ENCODE measurements at places on chromosomes 3 and 15.

GRCh38 chr3:132262305-132262704 lies 54.9 kb upstream of the ACP3 start:
- no peak for DNase-seq

GRCh38 chr15:80217327-80217900 lies 34.6 kb downstream of the CTXND1 start:
- no peak for DNase-seq

DNA sequence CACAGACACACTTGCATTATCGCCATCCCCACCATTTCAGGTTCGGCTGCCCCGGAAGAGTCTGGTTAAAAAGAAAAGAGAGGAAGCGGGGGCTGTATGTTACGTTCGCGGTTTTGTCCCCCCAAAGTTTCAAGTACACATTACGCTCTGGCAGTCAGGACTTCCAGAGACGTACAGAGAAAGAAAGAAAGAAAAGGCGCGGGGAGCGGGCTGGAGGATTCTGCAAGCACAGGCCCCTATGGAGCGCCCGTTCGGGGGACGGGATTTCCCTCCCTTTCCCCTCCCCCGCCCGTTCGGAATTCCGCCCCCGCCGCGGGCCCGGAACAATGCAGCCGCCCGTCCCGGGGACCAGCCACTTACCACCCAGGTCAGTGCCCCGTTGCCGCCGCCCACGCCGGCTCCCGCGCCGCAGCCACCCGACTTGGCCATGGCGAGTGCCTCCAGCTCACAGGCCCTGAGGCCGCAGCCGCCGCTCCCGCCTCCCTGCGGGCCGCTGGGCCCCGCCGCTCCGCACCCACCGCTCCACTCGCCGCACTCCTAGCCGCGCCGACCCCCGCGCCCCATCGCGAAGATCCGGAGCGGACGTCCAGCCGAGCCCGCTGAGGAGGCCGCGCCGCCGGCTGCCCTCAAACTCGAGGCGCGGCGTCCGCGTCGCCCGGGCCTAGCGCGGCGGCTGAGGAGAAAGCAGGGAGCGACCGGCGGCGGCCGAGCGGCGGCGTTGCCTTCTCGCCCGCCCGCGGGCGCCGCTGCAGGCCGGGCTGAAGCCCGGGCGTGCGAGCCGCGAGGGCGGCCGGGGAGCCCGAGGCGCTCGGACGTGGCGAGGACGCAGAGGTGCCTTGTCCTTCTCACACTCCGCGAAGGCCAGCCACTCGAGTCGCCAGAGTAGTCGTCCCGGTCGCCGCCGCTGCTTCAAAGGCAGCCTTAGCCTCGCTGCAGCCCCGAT lies 567 bp downstream of the TOP2B start:
- DNase-seq: peak; percentile 75

DNA sequence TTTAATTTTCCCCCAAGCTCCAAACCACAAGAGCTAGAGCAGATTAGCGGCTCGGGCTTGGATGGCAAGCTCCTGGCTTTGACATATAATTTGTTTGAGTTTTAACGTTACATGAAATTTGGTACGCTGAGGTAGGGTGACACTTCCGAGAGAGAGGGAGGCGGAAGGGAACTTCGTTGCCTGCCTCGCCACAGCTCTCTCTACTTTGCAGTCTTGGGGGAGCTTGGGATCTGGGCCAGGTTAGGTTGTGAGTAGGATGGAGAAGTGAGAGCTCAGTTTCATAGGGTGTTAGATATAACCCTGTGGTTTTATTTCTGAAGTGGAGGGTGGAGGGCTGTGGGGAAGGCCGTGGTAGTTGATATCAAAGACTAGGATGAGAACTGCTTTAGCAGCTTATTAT lies 39.7 kb downstream of the LRTM1 start:
- no peak for DNase-seq

- DNase-seq: no peak
Observed at GRCh38 chr3:13785351-13785750, 94.5 kb downstream of the WNT7A start.

DNA sequence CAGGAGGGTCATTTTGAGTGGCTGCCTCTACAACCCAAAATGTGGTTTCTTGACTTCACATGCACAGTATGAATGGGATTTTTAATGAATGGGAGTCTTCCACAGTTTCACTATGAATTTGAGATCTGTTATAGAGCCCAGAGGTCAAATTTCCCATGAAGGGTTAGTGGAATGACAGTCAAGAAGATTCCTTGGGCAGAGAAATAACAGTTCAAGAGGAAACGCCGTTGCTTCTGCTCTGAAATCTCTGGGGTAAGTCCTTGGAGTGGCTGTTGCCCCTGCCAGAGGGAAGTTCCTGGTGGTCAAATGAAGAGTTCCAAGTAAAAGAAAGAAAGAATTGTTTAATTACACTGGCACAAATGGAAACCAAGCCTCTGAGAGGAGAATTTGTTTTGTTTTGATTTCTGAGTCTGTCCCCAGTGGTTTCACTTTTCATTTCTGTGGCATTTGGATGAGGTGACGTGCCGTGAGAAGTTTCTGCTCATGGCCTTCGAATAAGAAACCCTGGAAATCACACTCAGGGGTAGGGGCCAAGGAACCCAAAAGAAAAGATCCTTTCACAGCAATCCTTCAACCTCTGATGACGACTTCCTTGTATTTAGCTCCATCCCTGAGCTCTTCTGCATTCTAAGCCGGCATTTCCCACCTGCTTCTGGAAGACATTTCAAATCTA lies 77.5 kb upstream of the IL12A start:
- no peak for DNase-seq

DNA sequence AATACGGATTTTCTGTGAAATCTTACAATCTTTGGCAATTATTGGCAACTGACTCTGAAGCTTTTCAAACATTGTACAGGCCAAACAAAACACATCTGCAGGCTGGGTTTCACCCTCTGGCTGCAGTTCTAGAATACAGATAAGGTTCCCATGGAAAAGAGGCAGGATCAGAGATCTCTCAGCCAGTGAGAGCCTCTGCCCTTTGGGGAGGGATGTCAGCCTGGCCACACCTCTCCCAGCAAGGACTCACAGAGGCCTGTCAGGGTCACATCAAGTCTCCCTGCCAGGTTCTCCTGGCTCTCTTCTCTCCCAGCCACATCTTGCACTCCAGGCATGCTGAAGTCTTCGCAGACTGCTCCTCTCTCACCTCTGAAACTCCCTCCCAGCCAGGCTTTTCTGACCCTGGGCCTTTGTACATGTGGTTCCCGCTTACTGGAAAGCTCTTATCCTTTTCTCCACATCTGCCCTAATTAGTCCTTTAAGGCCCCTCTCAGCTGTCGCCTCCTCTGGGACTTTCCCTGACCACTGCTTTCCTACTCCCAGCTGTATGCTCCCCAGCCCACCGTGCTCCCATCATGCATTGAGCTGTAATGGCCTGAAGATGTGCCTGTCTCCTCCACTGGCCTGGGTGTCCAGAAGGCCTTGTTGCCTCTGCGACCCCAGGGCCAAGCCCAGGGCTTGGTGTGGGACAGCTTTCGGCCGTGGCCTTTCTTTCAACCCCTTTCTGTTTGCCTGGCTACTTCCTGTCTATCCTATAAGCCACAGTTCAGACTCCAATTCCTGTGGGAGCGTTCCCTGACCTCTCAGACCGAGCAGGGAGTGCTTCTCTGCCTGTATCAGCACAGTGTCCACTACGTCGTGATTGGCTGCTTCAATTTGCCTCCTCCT lies 4.3 kb downstream of the RBP1 start:
- peak; percentile 57 for DNase-seq
